NB4 (cell line): ENCODE measurements at places on chromosomes 3 and 15.
A peak's percentile ranks its signal among the peaks of the same experiment; 100 is the strongest.

DNA sequence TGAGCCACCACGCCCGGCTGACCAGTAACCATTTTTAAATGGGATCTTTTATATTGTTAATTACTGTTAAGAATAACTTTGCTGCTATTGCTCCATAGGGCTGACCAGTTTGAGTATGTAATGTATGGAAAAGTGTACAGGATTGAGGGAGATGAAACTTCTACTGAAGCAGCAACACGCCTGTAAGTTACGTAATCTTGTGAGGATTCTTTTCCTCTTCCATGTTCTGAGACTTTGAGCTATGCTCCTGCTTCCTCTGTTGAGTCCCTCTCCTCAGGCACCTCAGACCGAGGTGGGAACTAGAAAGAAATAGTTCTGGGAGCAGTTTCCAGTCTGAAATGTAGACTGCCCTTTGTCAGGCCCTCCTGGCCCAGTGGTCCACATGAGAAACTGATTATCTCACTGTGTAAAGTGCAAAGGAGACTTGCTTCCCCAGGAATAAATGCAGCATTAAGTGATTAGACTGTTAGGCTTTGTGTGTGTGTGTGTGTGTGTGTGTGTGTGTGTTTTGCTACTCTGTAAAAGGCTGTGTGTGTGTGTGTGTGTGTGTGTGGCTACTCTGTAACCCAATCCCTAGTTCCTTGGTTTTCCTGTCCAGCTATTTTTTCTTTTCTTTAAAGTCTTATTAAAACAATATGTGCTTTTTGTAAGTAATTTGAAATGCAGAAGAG, 5.2 kb downstream of the POLR2H start:
- no peak for DNase-seq

- DNase-seq: peak; percentile 86
Measured at GRCh38 chr3:143973259-143974021, 1.8 kb downstream of the DIPK2A start.

DNA sequence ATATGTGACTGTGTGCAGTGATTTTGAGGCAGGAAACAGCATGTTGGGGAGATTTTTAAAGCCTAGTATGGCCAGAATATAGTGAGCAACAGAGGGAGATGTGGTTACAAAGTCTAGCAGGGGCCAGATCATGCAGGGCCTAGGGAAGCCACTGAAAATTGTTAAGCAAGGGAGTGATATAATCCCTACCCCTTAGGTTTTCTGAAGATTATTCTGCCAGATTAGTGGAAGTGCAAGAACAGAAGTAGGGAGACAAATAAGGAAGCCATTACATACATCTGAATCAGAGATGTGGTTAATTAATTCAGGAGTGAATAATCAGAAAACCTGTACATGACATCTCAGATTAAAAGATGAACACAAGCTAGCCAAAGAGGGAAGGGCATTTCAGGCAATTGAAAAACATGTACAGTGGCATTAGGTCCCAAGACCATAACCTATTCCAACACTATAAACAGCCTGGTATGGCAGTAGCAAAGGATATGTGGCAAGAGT, 54.8 kb downstream of the MSL2 start:
- DNase-seq: no peak

- DNase-seq: no peak
Measured at GRCh38 chr15:44802336-44802735, 66.0 kb downstream of the TRIM69 start.

GRCh38 chr3:191260431-191261303, 61.6 kb downstream of the OSTN start:
- DNase-seq: no peak

DNA sequence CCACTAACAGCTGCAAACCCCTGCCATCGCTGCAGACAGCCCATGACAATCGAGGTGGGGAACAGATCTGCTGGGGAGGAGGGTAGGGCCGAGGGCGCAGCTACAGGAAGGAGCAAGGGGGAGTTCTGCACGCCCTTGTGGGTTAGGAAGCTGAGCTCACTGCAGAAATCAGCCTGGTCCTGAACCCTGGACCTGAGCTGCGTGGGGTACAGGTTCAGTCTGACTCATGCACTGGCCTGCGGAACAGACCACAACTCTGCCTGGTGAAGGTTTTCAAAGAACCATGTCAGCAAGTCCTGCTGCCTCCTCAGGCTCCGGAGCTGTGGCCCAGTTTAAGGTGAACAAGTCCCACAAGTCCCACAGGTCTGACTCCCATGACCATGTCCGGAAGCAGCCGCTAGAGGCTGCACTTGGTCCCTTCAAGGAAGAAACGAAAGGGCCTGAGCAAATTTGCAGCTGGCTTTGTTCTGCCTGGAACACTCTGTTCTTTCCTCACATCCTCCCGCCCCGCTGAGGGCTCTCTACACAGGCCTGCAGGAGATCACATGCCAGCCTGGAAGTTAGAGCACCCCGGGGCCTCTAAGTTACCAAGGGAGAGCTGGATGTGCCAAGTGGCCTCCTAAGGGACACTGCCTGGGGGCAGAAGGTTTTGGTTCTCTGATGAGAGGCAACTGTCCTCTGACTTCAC, 49.4 kb upstream of the AKAP13 start:
- DNase-seq: peak; percentile 99

GRCh38 chr3:29281344-29282241, 722 bp downstream of the RBMS3 start:
- no peak for DNase-seq

DNA sequence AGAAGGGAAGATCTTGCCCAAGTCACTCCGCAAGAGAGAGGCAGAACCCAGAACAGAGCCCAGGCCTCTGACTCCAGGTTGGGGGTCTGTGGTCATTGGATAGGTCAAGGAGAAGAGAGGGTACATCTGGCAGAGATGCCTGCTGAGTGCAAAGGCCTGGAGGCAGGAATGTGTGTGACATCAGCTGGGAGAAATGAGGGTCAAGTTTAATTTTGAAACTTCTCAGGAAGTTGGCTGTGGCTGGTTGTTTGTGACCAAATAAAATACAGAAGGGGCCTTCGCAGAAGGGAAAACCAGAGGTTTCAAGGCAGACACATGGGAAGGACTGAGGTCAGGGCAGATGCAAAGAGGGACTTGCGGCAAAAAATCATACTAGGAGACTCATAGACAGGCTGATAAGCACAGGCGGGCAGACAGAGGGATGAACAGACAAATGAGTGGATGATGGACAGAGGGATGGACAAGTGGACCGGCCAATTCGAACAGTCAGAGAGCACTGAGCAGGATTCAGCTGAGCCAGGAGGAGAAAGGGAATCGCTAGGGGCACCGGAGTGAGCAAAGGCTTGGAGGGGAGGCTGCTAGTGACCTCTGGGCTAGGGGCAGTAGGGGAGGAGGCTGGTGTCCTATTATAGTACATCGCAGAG, 28.8 kb upstream of the CACNA2D2 start:
- DNase-seq: no peak

DNA sequence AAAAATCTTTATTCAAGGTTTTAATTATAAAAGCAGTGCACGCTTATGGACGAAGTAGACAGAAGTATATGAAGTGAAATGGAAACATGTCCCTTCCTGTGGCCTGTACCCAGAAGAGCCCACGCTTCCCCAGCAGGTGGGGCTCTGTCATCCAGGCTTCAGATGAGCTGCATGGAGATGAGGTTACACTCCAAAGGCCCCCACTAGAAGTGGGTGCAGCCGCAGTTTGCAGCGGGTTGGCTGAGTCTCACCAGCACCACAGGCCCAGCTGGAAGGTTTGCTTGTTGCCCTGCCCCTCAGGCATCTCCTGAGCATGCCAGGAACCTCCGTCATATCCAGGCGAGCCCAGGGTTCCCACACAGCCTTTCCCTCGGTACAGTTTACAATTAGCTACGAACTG, 33.1 kb downstream of the PRR20G start:
- peak; percentile 24 for DNase-seq

- peak; percentile 46 for DNase-seq
Measured at GRCh38 chr3:120093119-120093910, 932 bp downstream of the GSK3B start.

- DNase-seq: no peak
Measured at GRCh38 chr15:40877694-40878093, 3.7 kb upstream of the RHOV start.

DNA sequence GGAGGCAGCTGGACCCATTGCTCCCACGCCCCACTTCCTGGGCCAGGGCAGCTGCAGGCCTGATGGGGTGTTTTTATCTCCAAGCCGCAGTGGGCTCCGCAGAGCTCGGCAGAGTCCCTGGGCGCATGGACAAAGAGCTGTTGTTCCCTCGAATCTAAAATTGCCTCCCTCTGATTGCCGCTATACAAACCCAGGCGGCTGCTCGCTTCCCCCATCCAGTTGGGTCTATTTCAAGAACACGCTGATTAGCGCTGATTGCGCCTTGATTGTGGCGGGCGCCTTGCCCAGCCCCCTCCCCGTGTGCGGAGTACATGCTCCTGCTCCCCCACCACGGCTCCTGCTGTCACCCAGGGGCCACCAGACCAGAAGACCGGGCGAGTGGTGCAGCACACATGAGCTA, 43.4 kb upstream of the SLC6A1 start:
- DNase-seq: no peak

DNA sequence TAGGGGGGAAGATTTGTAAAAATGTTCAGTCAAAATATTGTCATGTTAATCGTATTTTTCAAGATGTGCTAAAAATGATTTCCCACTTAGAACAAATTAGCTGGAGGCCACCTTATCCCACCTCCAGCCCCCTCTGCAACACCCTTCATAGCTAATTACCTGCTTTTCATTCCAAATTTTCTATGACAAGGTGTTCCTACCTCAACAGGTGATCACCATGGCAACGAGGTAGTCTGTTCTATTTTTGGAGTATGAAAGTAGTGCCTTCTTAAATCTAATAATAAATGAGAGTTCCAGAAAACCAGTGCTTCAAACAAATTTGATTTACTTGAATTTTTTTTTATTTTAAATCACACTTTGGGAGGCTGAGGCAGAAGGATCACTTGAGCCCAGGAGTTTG, 149.8 kb downstream of the FNDC3B start:
- DNase-seq: no peak

- DNase-seq: no peak
Measured at GRCh38 chr3:70728311-70728710, 415.9 kb upstream of the MDFIC2 start.
